Upper lobe of right lung (tissue), 1 donor: ENCODE measurements at places on chromosomes 2 and 18.

DNA sequence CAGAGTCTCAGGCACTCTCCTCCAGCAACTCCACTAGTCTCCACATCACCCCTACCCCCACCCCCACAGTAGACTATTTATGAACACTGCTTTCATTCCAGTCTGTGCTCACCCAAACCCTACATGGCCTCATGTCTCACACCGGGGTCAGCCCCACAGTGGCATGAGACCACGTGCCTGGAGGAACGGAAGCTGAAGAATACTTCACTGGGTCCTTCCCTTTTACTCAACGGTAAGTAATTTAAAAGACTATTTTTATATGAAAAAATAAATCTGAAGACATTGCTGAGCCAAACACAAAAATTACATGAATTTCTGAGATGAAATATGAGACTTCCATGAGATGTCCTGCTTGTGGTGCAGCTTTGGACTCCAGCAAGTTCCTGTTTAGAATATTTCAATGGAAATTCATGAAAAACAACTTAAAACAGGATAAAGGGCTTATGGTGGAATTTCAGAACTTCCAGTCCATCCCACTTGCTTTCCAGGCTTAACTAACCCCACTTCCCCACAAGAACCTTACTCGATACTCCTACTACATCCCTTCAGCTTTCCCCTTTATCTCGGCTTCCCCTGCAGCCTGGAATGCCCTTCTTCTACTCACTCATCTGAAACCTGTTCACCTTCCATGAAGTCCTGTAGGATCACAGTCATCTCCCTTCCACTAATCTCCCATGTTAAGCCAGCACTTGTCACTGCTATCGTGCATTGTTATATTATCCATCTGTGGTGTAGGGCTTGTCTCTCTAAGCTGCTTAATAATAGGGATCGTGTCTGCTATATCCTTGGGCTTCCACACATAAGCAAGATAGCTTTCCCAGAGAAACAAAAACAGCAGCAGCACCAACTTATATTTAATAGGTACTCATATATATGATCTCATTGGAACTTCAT lies 47.9 kb downstream of the SLC14A1 start:
- no peaks in the 10 kb centered on the region for H3K36me3 ChIP-seq
- no peak overlapping the region for H3K4me3 ChIP-seq
- DNase-seq: no peak
- H3K4me1 ChIP-seq: peaks cover 6% of the 10 kb centered on the region
- H3K27ac ChIP-seq: no peak overlapping the region

GRCh38 chr2:72222829-72223564 lies 75.3 kb upstream of the CYP26B1 start:
- H3K36me3 ChIP-seq: no peaks in the 10 kb centered on the region
- DNase-seq: no peak
- H3K4me3 ChIP-seq: no peak overlapping the region
- H3K27me3 ChIP-seq: no peaks in the 10 kb centered on the region
- H3K27ac ChIP-seq: no peak overlapping the region

- no peak overlapping the region for H3K27ac ChIP-seq
- no peaks in the 10 kb centered on the region for H3K27me3 ChIP-seq
- H3K36me3 ChIP-seq: no peaks in the 10 kb centered on the region
- H3K4me1 ChIP-seq: no peaks in the 10 kb centered on the region
- H3K4me3 ChIP-seq: no peak overlapping the region
These were observed 64.1 kb upstream of the ZNF532 start for GRCh38 chr18:58800582-58800981.

DNA sequence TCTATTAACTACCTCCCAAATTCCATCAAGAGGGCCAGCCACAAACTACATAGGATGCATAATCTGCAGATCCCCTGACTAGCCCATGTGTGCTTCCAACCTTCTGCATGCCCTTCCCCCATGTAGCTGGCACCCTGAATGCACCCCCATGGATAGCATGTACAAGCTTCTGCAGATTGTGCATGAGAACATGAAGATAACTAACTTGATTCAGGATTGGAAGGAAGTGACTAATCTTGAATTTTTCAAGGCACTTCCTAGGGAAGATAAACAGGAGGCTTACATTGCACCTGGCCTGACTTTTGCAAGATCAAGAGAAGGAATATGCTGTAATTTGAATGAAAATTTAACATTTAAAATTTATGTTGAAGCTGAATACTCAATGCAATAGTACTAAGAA lies 66.7 kb downstream of the CDC42EP3 start:
- no peaks in the 10 kb centered on the region for H3K27me3 ChIP-seq
- no peaks in the 10 kb centered on the region for H3K36me3 ChIP-seq
- H3K4me1 ChIP-seq: no peaks in the 10 kb centered on the region
- no peak overlapping the region for H3K27ac ChIP-seq
- H3K4me3 ChIP-seq: no peak overlapping the region

- DNase-seq: no peak
- H3K36me3 ChIP-seq: no peaks in the 10 kb centered on the region
- H3K4me3 ChIP-seq: no peak overlapping the region
These were observed 273.6 kb downstream of the SCG2 start for GRCh38 chr2:223328578-223328977.

DNA sequence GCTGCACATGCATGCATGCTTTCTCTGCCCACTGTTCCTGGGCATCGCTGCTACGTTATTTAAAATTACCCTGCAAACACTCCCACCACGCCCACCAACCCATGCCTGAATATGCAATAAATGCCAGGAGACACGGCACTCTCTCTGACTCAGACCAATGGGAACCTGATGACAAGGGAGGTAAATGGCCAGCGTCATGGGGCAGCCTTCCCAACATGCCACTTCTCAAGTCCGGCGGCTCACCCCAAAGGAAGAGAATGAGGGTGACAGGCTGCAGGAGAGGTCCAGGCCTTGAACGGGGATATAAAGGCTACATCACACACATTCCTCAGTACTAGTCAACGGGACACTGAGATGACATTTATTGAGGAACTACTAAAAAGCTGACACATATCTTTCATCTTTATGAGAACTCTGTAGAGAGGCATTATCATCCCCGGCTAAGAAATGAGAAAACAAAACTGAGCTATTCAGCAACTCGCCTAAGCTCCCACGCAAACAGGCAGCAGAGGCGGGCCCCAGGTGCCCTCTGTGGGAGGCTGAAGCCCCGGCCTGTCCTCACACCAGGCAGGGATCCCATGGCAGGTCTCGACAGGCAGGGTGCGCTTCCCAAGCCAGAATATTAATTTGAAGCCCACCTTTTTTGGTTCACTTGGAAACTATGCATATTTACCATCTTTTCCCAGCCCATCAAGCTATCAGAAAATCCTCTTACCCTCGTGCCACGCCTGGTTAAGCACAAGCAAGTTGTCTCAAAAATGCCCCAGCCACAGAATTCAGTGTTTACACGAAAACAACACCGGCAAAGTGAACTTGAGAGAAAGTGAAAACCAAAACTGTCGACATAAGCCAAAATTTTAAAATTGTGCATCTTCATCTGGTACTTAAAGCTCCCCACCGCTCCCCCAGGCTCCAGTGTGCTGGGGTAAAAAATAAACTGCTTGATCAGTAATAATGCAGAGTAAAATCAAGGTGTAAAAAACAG lies 166.3 kb downstream of the HDAC4 start:
- DNase-seq: no peak
- H3K27me3 ChIP-seq: no peaks in the 10 kb centered on the region
- no peaks in the 10 kb centered on the region for H3K36me3 ChIP-seq
- no peak overlapping the region for H3K4me3 ChIP-seq

GRCh38 chr2:119544939-119545475 lies 758 bp downstream of the CFAP221 start:
- peaks cover 20% of the 10 kb centered on the region for H3K4me1 ChIP-seq
- no peak for DNase-seq
- peak overlapping the region; percentile 90 for H3K27ac ChIP-seq
- H3K36me3 ChIP-seq: no peaks in the 10 kb centered on the region
- no peaks in the 10 kb centered on the region for H3K27me3 ChIP-seq

- no peaks in the 10 kb centered on the region for H3K27me3 ChIP-seq
- no peak overlapping the region for H3K27ac ChIP-seq
- H3K4me3 ChIP-seq: no peak overlapping the region
- H3K36me3 ChIP-seq: peaks cover under 1% of the 10 kb centered on the region
- no peak for DNase-seq
These were observed 54.6 kb downstream of the MERTK start for GRCh38 chr2:111952871-111953452.

GRCh38 chr2:7508296-7508943 lies 591.2 kb downstream of the RNF144A start:
- no peak overlapping the region for H3K27ac ChIP-seq
- no peaks in the 10 kb centered on the region for H3K36me3 ChIP-seq
- peaks cover 5% of the 10 kb centered on the region for H3K27me3 ChIP-seq
- H3K4me3 ChIP-seq: no peak overlapping the region
- no peaks in the 10 kb centered on the region for H3K4me1 ChIP-seq

- no peak overlapping the region for H3K4me3 ChIP-seq
- H3K27me3 ChIP-seq: no peaks in the 10 kb centered on the region
- no peaks in the 10 kb centered on the region for H3K4me1 ChIP-seq
- DNase-seq: no peak
These were observed 410.0 kb downstream of the CDH19 start for GRCh38 chr18:66193938-66194337.

DNA sequence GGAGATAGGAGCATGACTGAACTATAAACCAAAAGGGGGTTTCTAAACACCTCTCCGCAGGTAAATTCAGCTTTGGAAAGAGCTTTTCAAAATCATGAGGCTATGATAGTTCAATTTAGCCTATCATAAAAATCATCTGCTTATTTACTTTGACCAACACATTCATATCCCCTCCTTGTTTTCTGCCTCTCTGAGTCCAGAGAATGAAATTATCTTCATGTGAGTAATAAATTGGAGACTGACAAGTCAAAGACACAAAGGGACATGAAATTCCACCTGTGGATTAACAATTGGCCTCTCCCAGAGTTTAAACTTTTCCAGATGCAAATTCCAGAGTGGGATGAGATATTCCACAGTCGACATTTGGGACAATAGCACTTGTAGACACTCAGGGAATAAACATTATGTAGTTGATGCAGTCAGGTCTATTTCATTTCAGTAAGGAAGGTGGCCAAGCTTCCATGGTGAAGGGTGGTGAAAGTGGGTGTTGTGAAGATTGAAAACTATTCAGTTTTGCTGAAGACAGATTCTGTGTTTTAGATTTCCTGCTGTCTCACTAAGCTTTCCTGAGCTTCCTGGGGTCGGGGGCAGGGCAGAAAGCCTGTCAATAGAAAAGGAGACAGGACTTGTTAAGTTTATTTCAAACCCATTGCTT lies 84.7 kb downstream of the CDC42EP3 start:
- no peaks in the 10 kb centered on the region for H3K36me3 ChIP-seq
- H3K27ac ChIP-seq: peak overlapping the region; percentile 61
- no peak overlapping the region for H3K4me3 ChIP-seq

DNA sequence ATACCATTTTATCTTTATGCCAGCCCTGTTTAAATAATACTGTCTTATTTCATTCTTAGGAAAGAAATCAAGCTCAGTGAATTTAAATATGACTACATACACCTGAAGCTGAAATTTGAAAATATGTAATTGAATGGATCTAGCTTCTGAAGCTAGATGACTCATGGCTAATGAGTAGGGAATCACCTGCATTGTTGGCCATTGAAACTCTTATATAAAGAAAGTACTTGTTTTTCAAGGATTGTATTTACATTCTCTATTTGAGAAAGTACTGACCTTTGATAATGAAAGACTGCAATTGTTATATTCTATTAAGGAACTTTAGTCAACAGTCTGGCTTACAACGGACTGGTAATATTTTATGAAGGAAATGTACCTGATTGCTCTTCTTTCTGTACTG lies 346.7 kb upstream of the LRATD1 start:
- H3K27ac ChIP-seq: no peak overlapping the region
- H3K4me1 ChIP-seq: no peaks in the 10 kb centered on the region
- DNase-seq: no peak
- no peak overlapping the region for H3K4me3 ChIP-seq
- H3K36me3 ChIP-seq: no peaks in the 10 kb centered on the region

- no peaks in the 10 kb centered on the region for H3K4me1 ChIP-seq
- H3K27me3 ChIP-seq: peaks cover 40% of the 10 kb centered on the region
- peak within 1 kb of the TSS; percentile 86 for H3K4me3 ChIP-seq
These were observed at the start of gene GATA6 for GRCh38 chr18:22169011-22169888. GATA6 (plus strand) TSS chr18:22169589; CDS start chr18:22171145, 1,556 bp downstream.

- DNase-seq: no peak
- no peak overlapping the region for H3K4me3 ChIP-seq
- H3K36me3 ChIP-seq: peaks cover 40% of the 10 kb centered on the region
- no peaks in the 10 kb centered on the region for H3K4me1 ChIP-seq
- H3K27me3 ChIP-seq: no peaks in the 10 kb centered on the region
These were observed 84.3 kb downstream of the FANCL start for GRCh38 chr2:58156780-58157179.

DNA sequence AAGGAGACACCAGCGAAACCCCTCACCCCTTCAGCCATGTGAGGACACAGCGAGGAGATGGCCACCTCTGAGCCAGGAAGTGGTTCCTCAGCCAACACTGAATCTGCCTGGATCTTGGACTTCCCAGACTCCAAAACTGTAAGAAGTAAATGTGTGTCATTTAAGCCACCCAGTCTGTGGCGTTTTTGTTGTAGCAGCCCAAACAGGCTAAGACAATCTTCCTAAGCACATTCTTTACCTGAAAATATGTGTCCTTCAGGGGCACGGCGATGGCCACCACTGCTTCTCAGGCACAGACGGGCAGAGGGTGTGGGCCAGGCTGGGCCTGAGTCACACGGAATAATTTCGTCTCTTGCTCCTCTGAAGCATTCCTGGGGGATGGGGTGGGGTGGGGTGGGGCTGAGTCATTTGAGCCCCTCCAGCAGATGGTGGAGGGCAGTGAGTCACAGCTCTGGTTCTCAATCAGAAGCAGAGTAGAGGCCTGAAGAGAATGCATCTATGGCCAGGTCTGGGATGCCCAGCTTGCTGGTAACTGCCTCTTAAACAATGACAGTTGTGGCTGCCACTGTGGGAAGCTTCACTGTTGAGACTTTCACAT lies 142.4 kb downstream of the CAPN13 start:
- no peak overlapping the region for H3K27ac ChIP-seq
- no peaks in the 10 kb centered on the region for H3K36me3 ChIP-seq
- no peak for DNase-seq
- no peaks in the 10 kb centered on the region for H3K27me3 ChIP-seq
- no peaks in the 10 kb centered on the region for H3K4me1 ChIP-seq
